ENCODE measurements at places on chromosomes 1 and 21. TPM values are rescaled to one million over a fixed set of nuclear protein-coding genes. Genes with fewer than 3 reads are reported as not detected.

PDZK1 gene
- 0.47 TPM for total RNA-seq

MMP23B gene
- 71.2 TPM for total RNA-seq

HAO2 gene
- total RNA-seq: not detected

FAM177B gene
- total RNA-seq: not detected

CBS gene
- total RNA-seq: 5.1 TPM

CCDC185 gene
- not detected for total RNA-seq

NKAIN1 gene
- total RNA-seq: not detected

LRIG2 gene
- 8.4 TPM for total RNA-seq

GJA9 gene
- total RNA-seq: not detected

EPHA2 gene
- 8.3 TPM for total RNA-seq

PTGS2 gene
- total RNA-seq: 2.1 TPM

GPR157 gene
- total RNA-seq: 64.8 TPM

SGIP1 gene
- 5.0 TPM for total RNA-seq

AJAP1 gene
- 0.12 TPM for total RNA-seq

PTCH2 gene
- 0.32 TPM for total RNA-seq
